Activated naive CD4-positive, alpha-beta T cell (primary cell): ENCODE measurements at places on chromosomes 7 and 10.

DNA sequence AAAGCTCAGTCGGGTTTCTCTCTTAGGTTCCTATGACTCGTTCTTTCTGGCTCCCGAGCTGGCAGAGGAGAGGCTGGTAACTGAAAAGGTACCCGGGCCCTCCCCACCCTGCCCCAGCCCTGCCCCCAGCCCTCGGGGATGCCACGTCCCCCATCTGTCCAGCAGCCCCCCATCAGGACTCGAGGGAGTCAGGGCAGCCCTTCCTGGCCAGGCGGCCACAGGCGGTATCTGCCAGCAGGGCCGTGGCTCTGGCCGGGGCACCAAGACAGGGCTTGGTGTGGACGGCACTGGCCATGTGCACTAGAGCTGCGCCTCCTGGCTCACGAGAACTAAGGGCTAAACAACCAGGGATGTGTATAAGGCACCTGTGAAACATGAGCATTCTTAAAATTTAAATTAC lies 29.7 kb downstream of the KNDC1 start:
- no peak for DNase-seq

- DNase-seq = no peak
Measured at GRCh38 chr10:22379059-22379458, 33.8 kb downstream of the SPAG6 start.

- DNase-seq = no peak
Measured at GRCh38 chr7:74373536-74373935, 80.2 kb upstream of the GTF2IRD1 start.

GRCh38 chr10:24448351-24448999 lies 239.5 kb downstream of the KIAA1217 start:
- no peak for DNase-seq

- no peak for DNase-seq
Measured at GRCh38 chr7:66110856-66111255, 3.8 kb upstream of the CRCP start.

DNA sequence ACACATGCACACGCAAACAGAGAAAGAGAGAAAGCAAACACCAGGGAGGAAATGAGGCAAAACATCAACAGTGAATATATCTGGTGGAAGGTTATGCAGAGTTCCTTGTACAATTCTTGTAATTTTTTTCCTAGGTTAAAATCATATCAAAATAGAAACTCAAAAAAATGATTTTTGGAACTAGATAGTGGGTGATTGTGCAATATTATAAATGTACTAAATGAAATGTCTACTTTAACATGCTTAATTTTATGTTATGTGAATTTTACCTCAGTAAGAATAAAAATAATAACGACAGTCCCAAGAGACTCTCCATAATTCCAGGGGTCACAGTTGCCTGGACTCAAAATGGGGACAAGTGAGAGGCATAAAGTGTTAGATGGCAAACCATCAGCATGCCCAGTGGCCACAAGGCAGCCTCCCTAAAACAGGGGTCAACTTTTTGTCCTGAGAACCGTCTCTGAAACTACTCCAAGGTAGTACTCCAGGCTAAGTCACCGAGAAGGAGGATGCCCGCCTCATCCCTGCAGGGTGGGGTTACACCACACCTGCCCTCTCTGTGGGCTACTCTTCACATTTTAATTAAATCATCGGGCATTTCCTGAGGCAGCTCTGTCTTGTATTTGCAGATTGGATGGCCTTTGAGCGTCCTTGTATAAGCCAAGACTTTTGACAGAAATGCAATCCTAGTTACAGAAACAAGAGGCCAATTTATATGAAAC lies 267.7 kb downstream of the ELMO1 start:
- no peak for DNase-seq

- DNase-seq = no peak
Measured at GRCh38 chr7:130364451-130364850, 15.8 kb upstream of the CPA1 start.

- no peak for DNase-seq
Measured at GRCh38 chr7:33612442-33612841, 292.9 kb upstream of the BMPER start.

DNA sequence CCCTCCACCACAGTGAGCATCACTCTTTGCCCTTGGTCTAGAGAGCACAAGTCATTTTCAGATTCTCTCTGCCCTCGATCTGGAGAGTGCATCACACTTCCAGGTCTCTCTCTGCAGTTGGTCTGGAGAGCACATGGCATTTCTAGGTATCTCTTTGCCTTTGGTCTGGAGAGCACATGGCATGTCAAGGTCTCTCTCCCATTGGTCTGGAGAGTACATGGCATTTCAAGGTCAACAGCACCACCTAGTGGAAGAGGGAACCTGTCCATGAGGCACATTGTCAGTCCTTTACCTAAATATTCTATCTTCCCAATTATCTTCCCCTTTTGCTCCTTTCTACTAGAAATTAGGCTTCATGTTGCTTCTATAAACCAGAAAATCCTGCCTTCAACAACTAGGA lies 1139.4 kb downstream of the XPNPEP1 start:
- DNase-seq = no peak

DNA sequence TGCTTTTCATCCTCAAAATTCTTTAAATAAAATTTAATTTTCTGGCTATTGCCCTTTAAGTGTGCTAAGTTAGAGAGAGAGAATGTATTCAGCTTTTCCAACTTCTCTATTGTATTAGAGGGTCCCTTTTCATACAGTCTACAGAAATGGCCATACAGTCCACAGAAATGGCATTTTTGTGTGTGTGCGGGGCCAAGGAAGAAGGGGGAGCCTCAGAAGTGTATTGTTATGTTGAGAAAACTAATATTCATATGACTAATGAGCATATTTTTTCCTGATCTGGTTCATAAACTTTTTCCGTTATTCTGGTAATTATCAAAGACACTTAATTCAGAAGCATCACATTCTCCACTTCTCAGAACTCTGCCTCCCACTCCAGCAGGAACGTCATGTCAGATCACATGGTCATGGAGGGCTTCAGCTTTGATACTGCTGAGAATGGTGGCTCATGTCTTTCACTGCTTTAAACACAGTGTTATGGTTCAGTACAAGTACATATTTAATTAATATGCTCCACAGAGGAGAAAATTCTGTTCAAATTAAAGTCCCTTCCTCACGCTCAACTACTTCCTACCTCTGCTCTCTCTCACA lies 37.1 kb downstream of the ELMO1 start:
- DNase-seq = no peak

DNA sequence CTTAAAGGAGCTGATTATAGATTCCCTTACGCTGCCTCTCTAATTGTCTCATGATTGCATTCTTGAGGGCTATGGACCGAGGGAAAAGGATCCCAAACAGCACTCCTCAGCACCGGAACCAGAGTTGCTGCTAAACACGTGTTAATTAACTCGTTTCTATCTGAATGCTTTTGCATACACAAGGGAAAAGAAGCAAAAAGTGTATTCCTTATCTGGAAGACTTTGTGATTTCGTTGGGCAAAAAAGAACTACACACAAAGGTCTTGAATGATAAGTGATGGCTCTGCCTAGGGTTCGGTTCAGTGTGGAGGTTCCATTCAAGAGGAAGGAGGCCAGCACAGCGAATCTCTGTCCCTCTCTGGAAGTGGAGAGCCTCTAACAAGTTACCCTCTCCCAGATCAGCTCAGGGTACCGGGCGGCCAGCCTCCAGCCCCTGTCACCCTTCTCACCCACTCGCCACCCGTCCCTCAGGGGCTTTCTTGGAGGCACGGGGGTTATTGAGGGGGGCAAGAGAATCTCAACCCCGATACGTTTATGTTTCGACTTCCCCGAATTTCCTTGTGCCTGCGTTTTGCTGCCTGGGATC lies 515 bp upstream of the SLC4A2 start:
- DNase-seq = no peak

GRCh38 chr7:116213361-116214130 lies 3.2 kb downstream of the TES start:
- no peak for DNase-seq

DNA sequence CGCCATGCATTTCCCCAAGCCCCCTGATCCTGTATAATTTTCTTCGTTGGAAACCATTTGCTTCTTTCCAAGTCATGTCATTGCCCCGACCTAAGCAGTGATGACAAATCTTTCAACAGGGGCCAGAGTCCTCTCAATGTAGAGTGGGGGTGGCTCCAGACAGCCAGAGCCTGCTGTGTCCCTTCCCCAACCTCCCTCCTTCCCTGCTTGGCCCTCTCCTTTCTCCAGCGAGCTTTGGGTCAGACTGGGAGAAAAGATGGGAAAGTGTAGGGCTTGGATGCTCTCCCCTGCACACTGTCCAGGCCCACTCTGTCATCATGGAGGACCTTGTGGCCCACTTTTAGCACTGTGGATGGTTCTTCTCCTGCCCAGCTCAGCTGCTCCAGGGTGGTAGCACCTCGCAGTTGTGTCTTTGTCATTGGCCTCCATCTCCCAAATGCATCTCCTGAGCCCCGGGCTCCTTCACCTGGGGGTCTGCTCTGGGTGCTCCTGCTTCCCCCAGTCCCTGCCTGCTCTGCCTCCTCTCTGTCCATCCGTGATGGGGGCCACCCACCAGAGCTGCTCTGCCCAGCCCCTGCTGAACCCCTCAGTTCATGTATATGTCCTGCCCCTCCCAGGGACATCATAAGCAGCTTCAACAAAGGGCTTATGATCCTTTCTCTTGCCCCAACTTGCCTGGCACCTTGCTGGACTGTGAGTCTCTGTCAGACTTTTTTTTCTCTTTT lies 37.5 kb downstream of the BTBD16 start:
- DNase-seq = no peak

DNA sequence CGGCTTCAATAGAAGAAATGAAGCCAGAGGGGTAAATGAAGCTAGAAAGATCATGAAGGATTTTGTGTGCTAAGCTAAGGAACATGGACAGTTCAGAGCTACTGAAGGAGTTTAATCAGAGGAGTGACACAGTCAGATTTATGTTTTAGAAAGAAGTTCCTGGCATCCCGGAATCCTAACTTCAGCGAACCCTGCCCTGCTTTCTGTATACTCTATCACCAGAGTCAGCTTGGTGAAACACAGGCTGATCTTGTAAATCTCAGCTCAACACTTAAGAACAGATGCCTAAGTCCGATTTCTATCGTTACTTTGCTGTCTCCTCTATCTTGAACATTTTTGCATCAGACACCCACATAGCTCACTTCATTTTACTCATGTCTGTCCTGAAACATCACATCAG lies 9.1 kb downstream of the AHR start:
- no peak for DNase-seq

DNA sequence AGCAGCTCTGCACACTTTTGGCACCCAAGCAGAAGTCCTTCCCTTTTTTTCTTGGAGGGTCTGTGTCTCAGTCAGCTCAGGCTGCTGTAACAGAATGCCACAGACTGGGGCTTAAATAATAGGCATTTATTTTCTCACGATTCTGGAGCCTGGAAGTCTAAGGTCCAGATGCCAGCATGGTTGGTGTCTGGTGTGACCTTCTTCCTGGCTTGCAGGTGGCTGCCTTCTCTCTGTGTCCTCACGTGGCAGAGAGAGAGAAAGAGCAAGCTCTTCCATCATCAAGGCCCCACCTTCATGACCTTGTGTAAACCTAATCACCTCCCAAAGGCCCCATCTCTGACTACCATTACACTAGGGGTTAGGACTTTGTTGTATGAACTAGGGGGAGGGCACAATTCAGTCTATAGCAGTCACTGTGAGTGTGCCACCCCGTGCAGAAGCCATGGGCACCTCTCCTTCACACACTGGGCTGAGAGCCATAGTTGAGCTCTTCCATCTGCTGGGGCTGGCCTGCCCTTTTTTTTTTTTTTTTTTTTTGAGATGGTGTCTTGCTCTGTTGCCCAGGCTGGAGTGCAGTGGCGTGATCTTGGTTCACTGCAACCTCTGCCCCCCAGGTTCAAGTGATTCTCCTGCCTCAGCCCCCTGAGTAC lies 80.3 kb downstream of the OAT start:
- DNase-seq = no peak

GRCh38 chr7:34438436-34438835 lies 219.6 kb upstream of the NPSR1 start:
- no peak for DNase-seq

DNA sequence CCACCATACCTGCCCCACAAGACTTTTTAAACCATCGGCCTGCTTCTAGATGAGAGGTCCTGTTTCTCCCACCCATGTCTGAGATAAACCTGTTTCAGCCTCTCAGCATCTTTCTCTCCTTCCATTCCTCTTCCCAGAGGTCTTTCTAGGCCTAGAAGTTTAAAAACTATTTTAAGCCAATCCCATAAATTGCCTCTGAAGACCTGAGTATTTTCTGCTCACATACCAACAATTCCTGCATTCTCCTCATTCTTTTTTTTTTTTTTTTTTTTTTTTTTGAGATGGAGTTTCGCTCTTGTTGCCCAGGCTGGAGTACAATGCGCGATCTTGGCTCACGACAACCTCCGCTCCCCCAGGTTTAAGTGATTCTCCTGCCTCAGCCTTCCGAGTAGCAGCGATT lies 262.9 kb upstream of the AUTS2 start:
- no peak for DNase-seq

GRCh38 chr10:34236931-34237330 lies 578.2 kb downstream of the PARD3 start:
- no peak for DNase-seq

- no peak for DNase-seq
Measured at GRCh38 chr10:5760515-5760914, 52.7 kb downstream of the GDI2 start.

DNA sequence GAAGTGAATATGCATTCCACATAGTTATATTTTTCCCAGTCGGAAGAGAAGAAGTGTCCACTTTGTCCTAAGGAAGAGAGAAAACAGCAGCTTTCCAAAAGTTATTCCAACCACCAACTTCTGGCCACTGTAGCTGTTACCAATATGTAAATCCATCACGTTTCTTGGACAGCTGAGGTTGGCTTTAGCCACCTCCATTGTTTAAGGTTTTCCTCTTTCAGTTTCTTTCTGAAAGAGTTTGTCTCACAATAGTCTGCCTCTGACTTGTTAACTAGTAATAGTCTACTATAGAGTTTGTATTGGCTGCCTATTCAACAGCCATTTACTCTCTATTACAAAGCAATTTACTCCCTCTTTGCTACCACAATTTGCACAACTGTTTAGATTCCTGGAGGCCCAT lies 457.6 kb upstream of the LRRN3 start:
- DNase-seq = no peak
